ENCODE measurements at places on chromosomes 11 and 22. TPM values are rescaled to one million over a fixed set of nuclear protein-coding genes. Genes with fewer than 3 reads are reported as not detected.

GRCh38 chr11:8650401-8650990 lies 32.0 kb downstream of the TRIM66 start:
- H3K27me3 ChIP-seq = no peaks in the 10 kb centered on the region
- H3K4me1 ChIP-seq = peaks cover 3% of the 10 kb centered on the region
- no peaks in the 10 kb centered on the region for H3K36me3 ChIP-seq
- no peak for DNase-seq

- no peak overlapping the region for H3K27ac ChIP-seq
- H3K4me3 ChIP-seq = no peak overlapping the region
- DNase-seq = no peak
- peaks cover 29% of the 10 kb centered on the region for H3K4me1 ChIP-seq
Observed at GRCh38 chr22:22685586-22685985, 41.2 kb downstream of the GGTLC2 start.

DNA sequence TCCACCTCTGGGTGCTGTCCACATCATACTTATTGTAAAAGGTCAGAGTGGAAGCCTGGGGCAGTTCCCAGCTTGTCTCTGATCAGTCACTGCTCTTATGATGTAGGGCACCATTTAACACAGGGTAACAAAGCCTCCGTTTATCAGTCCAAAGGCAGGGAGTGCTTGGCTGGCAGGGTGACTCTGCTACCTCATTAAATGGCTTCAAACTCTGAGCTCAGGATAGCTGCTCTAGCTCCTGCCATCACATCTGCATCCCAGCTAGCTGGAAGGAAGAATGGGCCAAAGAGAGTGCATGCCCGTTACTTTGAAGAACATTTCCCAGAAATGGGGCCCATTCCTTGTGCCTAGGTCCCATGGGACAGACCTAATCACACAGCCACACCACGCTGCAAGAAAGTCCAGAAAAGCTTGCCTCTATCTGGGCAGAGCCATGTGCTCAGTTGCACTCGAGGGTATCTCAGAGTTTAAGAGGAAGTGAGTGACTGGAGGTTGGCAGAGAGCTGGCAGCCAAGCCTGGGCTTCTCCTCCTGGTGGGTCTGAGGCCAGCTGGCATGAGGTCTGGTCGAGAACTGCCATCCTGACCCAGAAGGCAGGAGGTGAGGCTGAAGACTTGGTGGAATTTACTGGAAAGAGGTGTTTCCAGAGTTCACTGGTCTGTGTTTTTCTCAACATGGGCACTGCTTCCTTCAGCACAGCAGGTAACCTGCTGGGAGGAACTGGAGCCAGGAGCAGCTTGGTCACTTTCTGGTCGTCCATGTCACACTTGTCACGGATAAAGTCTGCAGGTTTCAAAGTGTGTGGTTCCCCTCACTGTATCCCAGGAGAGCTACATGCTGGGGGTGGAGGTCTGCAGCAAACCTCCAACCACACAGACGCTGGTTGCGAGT lies 935.7 kb downstream of the BRD1 start:
- no peaks in the 10 kb centered on the region for H3K4me1 ChIP-seq
- H3K27ac ChIP-seq = no peak overlapping the region
- H3K27me3 ChIP-seq = no peaks in the 10 kb centered on the region
- no peak for DNase-seq

- no peaks in the 10 kb centered on the region for H3K27me3 ChIP-seq
- no peaks in the 10 kb centered on the region for H3K4me1 ChIP-seq
- DNase-seq = no peak
- no peaks in the 10 kb centered on the region for H3K36me3 ChIP-seq
- no peak overlapping the region for H3K4me3 ChIP-seq
Observed at GRCh38 chr22:29855611-29856181, 17.6 kb upstream of the ASCC2 start.

- H3K27me3 ChIP-seq = no peaks in the 10 kb centered on the region
- no peak overlapping the region for H3K27ac ChIP-seq
- DNase-seq = no peak
- no peak overlapping the region for H3K4me3 ChIP-seq
- no peaks in the 10 kb centered on the region for H3K4me1 ChIP-seq
- H3K36me3 ChIP-seq = no peaks in the 10 kb centered on the region
Observed at GRCh38 chr22:48299124-48299523, 1528.5 kb downstream of the BRD1 start.

- H3K36me3 ChIP-seq = no peaks in the 10 kb centered on the region
- no peaks in the 10 kb centered on the region for H3K27me3 ChIP-seq
- DNase-seq = no peak
- no peaks in the 10 kb centered on the region for H3K4me1 ChIP-seq
Observed at GRCh38 chr11:11756718-11757117, 85.1 kb upstream of the USP47 start.

GRCh38 chr11:62666259-62666926 lies 1.3 kb downstream of the CSKMT start:
- no peaks in the 10 kb centered on the region for H3K27me3 ChIP-seq
- no peaks in the 10 kb centered on the region for H3K36me3 ChIP-seq
- H3K4me1 ChIP-seq = peaks cover 16% of the 10 kb centered on the region
- H3K27ac ChIP-seq = peak overlapping the region; percentile 91
- peak overlapping the region; percentile 56 for H3K4me3 ChIP-seq

GRCh38 chr11:58867556-58867955 lies 23.1 kb upstream of the GLYATL2 start:
- no peaks in the 10 kb centered on the region for H3K36me3 ChIP-seq
- H3K27ac ChIP-seq = no peak overlapping the region
- no peak for DNase-seq

GRCh38 chr22:49760630-49761571 lies 66.8 kb downstream of the BRD1 start:
- no peaks in the 10 kb centered on the region for H3K4me1 ChIP-seq
- H3K4me3 ChIP-seq = no peak overlapping the region
- DNase-seq = no peak
- H3K27me3 ChIP-seq = no peaks in the 10 kb centered on the region

- H3K27ac ChIP-seq = no peak overlapping the region
- no peak overlapping the region for H3K4me3 ChIP-seq
- H3K36me3 ChIP-seq = no peaks in the 10 kb centered on the region
Observed at GRCh38 chr11:73521621-73522020, 76.3 kb downstream of the FAM168A start.

DNA sequence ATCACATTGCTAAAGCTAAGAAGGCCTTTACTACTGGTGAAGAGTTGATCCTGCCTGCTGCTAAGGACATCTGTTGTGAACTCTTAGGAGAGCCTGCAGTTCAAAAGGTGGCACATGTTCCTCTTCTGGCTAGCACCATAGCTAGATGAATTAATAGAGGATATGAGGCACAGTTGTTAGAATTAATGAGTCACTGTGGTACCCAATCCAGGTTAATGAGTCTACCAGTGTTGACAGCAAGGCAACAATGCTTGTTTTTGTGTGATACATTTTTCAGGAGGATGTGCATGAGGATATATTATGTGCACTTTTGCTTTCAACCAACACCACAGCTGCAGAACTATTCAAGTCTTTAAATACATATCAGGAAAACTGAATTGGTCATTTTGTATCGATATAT lies 12.0 kb downstream of the C11orf58 start:
- no peak for DNase-seq
- no peak overlapping the region for H3K27ac ChIP-seq
- H3K36me3 ChIP-seq = no peaks in the 10 kb centered on the region
- H3K27me3 ChIP-seq = no peaks in the 10 kb centered on the region
- no peaks in the 10 kb centered on the region for H3K4me1 ChIP-seq

DNA sequence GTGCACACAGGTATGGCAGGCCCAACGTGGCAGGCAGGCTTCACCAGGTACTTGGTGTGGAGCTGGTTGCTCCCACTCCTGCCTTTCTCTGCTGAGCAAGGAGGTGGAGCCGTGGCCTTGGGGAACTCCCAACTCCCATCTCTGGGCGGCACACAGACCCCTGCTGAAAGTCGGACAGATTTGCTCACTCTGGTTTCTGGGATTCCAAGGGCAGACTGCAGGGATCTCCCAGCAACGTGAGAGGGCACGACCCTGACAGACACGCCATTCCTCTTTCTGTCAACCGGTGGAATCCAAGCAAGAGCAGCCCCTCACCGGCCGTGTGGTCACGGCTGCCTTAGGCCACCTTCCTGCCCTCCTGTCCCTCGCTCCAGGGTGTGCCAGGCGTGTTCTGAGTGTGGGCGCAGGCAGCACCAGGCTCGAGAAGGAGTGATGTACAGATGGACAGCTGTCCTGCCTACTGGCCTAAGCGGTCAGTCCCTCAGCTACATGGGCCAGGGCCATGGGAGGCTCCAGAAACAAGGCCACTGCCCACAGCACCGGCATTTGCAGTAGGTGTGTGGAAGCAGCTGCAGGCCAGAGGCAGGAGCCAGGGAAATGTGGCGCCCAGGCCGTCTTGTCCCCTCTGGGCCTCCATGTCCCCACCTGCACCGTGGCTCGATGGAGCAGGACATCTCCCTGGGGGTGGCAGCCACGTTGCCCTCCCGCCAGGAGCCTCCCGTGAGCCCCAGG lies 13.7 kb upstream of the PPARA start:
- H3K4me1 ChIP-seq = no peaks in the 10 kb centered on the region
- no peak overlapping the region for H3K27ac ChIP-seq
- no peak overlapping the region for H3K4me3 ChIP-seq
- DNase-seq = no peak

DNA sequence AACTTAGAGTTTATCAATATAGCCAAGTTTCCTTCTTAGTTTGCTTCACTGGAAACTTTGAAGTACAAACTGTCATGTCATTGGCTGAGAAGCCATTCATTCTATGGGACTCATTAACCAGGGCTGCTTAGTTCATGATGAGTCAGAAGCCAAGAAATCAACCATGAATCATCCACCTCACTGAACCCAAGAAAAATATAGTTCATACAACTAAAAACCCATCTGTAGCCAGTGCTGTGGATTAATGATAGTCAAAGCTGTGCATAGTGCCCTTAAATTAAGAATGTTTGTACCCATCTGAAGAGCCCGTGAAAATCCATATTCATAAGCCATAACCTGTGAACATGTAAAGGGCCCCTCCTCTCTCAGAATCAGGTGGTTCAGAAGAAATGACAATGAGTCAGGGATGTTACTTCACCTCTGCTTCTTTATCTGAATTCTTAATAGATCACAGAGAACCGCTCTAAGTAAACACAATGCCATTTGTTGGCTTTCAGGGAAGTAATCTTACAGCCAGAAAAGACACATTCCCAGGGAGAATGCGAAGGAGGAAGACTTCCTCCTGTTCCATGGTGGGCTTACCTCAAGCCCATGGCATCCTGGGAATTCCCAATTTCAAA lies 25.4 kb downstream of the MMP20 start:
- peaks cover 13% of the 10 kb centered on the region for H3K4me1 ChIP-seq
- no peaks in the 10 kb centered on the region for H3K27me3 ChIP-seq
- DNase-seq = peak; percentile 72
- peak overlapping the region; percentile 84 for H3K27ac ChIP-seq

- peak overlapping the region; percentile 42 for H3K27ac ChIP-seq
- no peak for DNase-seq
- H3K4me1 ChIP-seq = peaks cover 10% of the 10 kb centered on the region
- no peak overlapping the region for H3K4me3 ChIP-seq
- no peaks in the 10 kb centered on the region for H3K27me3 ChIP-seq
Observed at GRCh38 chr11:110345743-110346142, 49.3 kb upstream of the RDX start.

GRCh38 chr11:130477586-130478203 lies 29.2 kb downstream of the ADAMTS15 start:
- H3K27me3 ChIP-seq = no peaks in the 10 kb centered on the region
- H3K27ac ChIP-seq = peak overlapping the region; percentile 92
- no peaks in the 10 kb centered on the region for H3K36me3 ChIP-seq

GRCh38 chr11:34620202-34620601 lies 691 bp upstream of the EHF start:
- no peaks in the 10 kb centered on the region for H3K27me3 ChIP-seq
- H3K36me3 ChIP-seq = no peaks in the 10 kb centered on the region
- H3K27ac ChIP-seq = peak overlapping the region; percentile 21

DNA sequence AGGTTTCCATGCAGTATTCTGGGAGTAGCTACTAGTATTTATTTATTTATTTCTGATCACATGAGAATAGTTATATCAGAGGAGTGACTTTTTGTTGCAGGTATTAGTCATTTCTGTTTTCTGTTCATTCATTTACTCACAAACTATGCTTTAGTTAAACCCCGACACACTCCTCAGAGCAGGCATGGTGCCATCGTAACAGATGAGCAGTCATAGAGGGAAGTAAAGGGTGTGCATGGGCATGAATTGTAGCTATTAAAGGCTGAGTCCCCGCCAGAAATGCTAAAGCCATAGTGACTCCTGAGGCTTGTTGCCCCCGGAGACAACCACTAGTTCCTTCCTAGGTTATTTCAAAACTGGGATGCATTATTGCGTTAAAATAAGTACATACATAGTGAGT lies 10.6 kb downstream of the JHY start:
- H3K36me3 ChIP-seq = no peaks in the 10 kb centered on the region
- no peaks in the 10 kb centered on the region for H3K27me3 ChIP-seq
- no peak overlapping the region for H3K4me3 ChIP-seq
- no peak overlapping the region for H3K27ac ChIP-seq
- H3K4me1 ChIP-seq = no peaks in the 10 kb centered on the region
- no peak for DNase-seq

GRCh38 chr22:39177791-39178190 lies 25.3 kb upstream of the CBX7 start:
- no peak overlapping the region for H3K27ac ChIP-seq
- H3K4me3 ChIP-seq = no peak overlapping the region
- H3K4me1 ChIP-seq = peaks cover 26% of the 10 kb centered on the region
- DNase-seq = no peak
- no peaks in the 10 kb centered on the region for H3K36me3 ChIP-seq

DNA sequence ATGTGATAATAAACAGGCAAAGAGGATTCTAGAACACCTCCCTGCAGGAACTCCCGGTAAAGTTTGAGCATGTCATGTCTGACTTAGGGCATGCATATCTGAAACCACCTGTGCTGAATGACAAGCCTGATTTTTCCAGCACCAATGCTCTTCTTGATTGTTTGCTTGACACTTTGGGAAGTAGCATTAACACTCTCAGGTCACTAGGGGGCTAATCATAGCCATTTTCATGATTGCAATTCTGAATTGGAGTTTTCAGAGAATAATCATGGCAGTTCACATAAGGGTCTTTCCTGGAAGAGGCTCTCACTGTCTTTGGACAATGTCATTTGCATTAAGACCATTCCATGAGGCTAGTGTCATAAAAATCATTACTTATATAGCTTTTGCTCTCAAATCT lies 234.4 kb upstream of the MTNR1B start:
- no peak overlapping the region for H3K27ac ChIP-seq
- H3K4me3 ChIP-seq = no peak overlapping the region
- no peaks in the 10 kb centered on the region for H3K27me3 ChIP-seq
- no peaks in the 10 kb centered on the region for H3K36me3 ChIP-seq
- H3K4me1 ChIP-seq = no peaks in the 10 kb centered on the region

GRCh38 chr11:122813894-122814270 lies 24.4 kb upstream of the CRTAM start:
- no peaks in the 10 kb centered on the region for H3K36me3 ChIP-seq
- H3K4me1 ChIP-seq = no peaks in the 10 kb centered on the region
- no peaks in the 10 kb centered on the region for H3K27me3 ChIP-seq
- H3K27ac ChIP-seq = no peak overlapping the region
- no peak for DNase-seq
- H3K4me3 ChIP-seq = no peak overlapping the region

Gene DSCAML1
- total RNA-seq = 3.2 TPM

Gene KCNQ1OT1
- 6.6 TPM for total RNA-seq

Gene RRAS2
- 72.9 TPM for total RNA-seq

Gene P4HA3
- total RNA-seq = 1.4 TPM

Gene KDELR3
- 98.9 TPM for total RNA-seq

Gene APLNR
- 0.48 TPM for total RNA-seq

Gene FAM181B
- 0.64 TPM for total RNA-seq

Gene RIN1
- total RNA-seq = 6.2 TPM

Gene CELSR1
- 5.8 TPM for total RNA-seq

All from hepatocyte (in vitro differentiated cells).